ENCODE measurements at places on chromosomes 2 and 18. TPM values are rescaled to one million over a fixed set of nuclear protein-coding genes. Genes with fewer than 3 reads are reported as not detected.

DNA sequence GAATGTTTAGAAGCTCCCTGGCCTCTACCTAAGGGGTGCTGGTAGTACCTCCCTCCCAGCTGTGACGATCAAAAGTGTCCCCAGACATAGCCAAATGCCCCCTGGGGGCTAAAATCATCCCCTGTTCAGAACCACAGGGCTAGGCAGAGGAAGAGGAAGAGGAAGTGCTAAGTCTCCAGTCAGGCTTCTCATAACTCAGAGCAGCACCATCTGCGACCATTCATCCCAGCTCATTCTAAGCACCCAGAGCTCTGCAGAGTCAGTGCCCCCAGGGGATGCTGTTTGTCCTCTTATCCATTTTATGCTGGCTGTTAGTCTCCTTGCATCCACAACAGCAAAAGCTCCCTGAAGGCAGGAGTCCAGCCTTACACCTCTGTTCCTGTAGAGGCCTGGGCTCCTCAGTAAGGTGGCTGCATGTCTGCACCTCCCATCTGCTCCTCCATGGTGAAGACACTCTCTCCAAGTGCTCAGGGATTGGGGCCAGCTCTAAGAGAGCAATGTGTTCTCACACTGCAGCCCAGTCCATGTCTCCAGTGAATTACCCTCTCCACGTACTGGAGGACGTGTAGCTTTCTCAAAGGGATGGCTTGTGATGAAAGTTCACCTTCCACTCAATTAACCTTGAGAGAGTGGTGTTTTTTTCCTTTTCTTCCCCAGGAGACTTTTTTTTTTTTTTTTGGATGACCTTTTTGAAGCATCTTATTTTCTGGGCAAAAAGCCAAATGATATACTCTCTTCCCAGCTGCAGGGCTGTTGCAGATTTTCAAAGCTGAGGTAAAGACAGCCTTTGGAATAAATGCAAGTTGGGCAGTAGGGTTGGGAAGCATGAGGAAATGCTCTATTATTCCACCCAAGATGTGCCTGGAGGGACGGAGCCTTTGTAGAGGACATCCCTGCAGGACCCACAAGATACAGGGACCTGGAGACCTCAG lies 158.9 kb upstream of the SLC14A2 start:
- H3K4me1 ChIP-seq: no peaks in the 10 kb centered on the region
- H3K27ac ChIP-seq: no peak overlapping the region
- no peak for DNase-seq
- no peak overlapping the region for H3K4me3 ChIP-seq
- H3K27me3 ChIP-seq: no peaks in the 10 kb centered on the region

The RAD51AP2 gene
- total RNA-seq: 0.08 TPM

GRCh38 chr18:74916773-74917393 lies 292.1 kb downstream of the PTGR3 start:
- no peak overlapping the region for H3K4me3 ChIP-seq
- no peaks in the 10 kb centered on the region for H3K27me3 ChIP-seq
- no peaks in the 10 kb centered on the region for H3K36me3 ChIP-seq

The B3GNT7 gene
- total RNA-seq: 73.1 TPM

All from H1 (cell line).